ENCODE measurements at places on chromosomes 2 and 18. TPM values are rescaled to one million over a fixed set of nuclear protein-coding genes. Genes with fewer than 3 reads are reported as not detected.
A peak's percentile ranks its signal among the peaks of the same experiment; 100 is the strongest.

The BOLL gene
- not detected for polyA plus RNA-seq

The MC2R gene
- not detected for polyA plus RNA-seq

GRCh38 chr2:24919037-24919505, 966 bp downstream of the ADCY3 start:
- no peak for DNase-seq

DNA sequence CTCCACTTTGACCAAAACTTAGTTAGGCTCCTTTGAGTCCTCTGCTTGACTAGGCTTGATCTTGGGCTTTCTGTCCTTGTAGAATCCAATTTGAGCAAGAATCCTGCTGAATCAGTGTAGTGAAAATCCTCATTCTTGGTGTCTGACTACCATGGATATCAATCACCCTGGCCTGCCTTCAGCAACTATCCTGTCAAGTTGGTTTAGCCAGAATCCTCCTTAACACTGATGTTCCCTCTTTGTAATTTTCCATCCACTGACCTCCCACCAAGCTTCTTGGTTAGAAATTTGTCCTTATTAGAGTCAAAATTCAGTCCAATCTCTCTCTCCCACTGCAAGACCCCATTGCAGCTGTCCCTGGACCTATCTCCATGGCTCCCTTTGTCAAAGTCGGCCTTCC, 494 bp upstream of the RBM45 start:
- no peak for DNase-seq

DNA sequence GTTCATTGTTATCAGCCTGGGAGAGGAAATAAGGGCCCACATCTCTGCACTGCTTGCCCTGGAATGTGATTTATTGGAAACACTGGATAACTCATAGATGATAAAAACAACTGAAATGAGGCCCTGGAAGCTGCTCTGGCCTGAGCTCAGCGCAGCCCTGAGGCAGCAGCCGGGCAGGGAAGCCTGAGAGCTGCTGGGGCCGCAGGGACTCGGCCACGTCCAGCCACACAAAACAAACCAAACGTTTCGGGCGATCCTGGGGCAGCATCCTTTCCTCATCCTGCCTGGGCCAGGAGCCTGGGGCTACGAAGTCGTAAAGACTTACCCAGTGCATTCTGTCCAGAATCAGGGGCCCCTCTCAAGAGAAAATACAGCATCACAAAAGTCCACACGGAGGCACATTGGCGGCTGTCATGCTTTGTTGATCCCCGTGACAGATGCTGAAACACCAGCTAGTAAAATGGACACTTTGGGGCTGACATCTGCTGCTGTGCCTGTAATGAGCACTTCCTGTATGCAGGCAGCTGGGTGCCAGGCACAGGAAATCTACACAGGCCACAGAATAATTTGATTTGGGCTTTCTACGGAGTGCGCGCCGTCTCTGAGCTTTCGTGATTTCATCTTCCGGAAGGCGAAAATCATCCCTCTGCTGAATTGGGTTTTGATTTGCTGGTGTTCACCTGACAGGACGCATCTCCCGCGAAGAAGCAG, 250.6 kb downstream of the EIPR1 start:
- no peak for DNase-seq

- DNase-seq, result no peak
Observed at GRCh38 chr2:232307854-232308253, 70.7 kb upstream of the ALPP start.

DNA sequence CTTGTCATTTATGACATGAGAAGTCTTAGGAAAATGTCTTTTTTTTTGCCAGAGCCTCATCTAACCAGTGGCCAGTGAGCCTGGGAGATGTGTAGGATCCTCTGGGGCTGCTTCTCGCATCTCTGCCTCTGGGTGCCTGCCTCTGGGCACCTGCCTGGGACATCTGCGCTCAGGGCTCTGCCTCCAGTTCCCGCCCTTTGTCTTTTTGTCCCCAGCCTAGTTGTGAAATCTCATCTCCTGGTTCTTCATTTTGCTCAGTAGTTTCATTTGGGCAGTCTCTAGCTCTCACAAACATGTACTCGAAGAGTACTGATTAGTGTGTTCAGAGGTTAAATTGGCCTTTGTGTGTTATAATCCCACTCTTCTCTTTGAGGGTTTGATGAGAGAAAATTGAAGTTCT, 92.0 kb downstream of the LTBP1 start:
- DNase-seq, result no peak

The GCG gene
- polyA plus RNA-seq, result 1.3 TPM

DNA sequence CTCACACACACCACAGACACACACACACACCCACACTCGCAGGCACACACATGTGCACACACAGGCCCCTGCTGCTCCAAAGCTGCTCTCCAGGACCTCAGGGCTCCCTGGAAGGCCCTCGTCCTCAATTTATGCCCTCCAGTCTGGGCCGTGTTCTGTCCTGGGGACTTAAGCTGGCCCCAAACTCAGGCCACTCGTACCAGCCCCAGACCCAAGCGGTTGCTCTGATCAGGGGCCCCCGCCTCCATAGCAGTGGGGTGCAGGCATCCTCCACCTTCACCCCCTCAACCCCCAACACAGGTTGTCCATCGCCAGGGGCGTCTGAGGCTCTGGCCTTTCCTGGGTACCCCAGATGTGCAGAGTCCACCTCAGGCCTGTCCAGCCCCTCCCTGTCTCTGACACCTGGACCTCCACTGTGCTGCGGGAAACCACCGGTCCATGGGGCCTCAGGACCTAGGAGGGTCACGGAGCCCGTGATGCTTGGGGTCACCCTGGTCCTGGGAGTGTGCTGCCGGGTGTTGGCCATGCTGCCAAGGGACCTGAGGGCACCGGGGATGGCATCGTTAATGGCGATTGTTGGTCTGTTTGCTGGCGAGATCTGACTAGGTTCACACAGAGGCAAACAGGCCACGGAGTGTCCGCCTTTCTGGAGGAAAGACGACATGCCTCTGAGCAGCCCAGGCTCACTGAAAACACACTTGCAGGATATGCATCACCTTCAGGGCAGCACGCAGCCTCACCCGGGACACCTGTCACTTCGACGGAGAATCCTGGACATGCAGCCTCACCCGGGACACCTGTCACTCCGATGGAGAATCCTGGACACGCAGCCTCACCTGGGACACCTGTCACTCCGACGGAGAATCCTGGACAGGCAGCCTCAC, 155.6 kb downstream of the NDUFA10 start:
- no peak for DNase-seq

The NPAS2 gene
- polyA plus RNA-seq, result 39.0 TPM

DNA sequence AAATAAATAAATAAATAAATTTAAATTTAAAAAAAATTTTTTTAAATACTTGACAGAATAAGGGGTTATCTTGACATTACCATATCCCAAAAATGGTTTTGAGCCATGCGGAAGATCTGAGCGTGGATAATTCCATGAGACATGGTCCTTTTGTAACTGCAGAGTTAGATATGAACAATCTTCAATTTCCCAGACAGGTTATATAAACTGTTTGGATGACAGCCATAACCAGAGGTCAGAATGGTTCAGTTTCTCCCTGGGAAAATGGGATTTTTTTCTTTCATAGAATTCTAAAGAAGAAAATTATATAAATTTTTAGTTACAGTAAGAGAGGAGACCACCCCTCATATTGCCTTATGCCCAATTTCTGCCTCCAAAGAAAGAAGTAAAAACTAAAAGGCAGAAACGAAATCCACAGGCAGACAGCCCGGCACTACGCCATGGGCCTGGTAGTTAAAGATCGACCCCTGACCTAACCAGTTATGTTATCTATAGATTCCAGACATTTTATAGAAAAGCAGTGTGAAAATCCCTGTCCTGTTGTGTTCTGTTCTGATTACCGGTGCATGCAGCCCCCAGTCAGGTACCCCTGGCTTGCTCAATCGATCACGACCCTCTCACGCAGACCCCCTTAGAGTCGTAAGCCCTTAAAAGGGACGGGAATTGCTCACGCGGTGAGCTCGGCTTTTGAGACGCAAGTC, 3.0 kb downstream of the GALM start:
- no peak for DNase-seq

- no peak for DNase-seq
Observed at GRCh38 chr2:223536546-223536945, 65.6 kb downstream of the SCG2 start.

DNA sequence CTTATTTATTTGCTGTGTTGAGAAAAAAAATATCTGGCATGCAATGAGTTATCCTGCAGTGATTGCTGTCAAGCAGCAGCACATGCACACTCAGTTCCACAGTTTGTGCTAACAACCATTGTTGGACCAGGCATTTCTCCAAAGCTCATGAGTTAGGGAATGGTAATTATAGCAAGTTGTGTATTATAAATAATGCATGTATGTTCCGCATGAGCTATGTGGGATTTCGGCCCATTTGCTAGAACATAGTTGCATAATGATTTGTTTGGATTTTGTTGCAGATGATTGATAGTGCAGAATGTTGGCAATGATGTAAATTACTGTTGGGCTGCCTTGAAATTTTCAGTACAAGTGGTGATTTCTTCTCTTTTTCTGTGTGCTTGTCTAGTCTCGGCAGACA, 10.7 kb downstream of the KCNJ3 start:
- DNase-seq, result peak; percentile 63

The TMEM178A gene
- 10.9 TPM for polyA plus RNA-seq

DNA sequence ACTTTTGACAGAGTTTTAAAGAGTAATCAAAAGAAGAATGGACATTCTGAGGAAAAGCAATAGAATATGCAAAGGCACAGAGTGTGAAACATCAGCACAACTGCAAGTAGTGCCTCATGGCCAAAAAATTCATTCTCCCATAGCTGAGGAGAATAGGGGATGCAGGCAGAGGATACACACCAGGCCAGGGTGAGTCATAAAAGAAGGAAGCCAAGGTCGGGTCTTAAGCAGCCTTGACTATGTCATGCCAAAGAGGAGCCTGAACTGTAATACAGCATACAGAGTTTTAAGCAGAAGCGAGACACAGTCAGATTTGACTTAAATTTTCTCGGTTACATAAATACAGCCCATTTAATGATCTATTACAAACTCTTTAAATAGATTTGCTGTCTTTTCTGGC, 165.0 kb downstream of the LNPK start:
- no peak for DNase-seq

DNA sequence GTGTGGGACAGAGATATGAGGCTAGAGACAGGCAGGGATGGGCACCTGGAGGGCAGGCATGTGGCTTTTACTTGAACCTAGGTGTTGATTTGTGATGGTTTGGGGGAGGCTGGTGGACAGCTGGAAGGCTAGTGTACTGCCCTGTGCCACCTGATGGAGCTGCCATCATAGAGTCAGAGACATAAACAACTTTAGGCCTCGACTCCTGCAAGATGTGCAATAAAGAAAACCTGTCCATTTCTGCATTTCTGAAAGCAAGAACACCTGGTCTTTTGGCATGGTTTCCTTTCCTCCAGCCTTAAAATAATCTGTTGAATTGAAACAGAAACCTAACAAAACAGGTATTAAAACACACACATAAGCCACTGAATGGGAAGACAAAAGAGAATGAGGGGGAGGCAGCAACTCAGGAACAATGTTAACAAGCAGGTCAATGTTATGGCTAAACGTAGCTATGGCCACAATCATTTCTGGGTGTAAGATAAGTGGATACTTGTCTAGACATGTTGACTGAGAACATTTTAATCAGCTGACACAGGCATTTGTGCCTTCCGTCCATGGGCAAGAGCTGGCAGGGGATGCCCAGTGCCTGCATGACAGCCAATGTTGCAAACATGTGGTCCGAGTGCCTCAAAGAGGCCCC, 87.8 kb downstream of the KCTD1 start:
- peak; percentile 23 for DNase-seq

The SETBP1 gene
- polyA plus RNA-seq, result 15.4 TPM

The CASP8 gene
- 16.4 TPM for polyA plus RNA-seq

The REEP1 gene
- 20.4 TPM for polyA plus RNA-seq

GRCh38 chr18:3493501-3494244, 43.7 kb downstream of the TGIF1 start:
- DNase-seq, result no peak

The QPCT gene
- polyA plus RNA-seq, result 10.4 TPM

The DPY30 gene
- polyA plus RNA-seq, result 88.7 TPM

The KLHL30 gene
- 0.08 TPM for polyA plus RNA-seq

The ASXL3 gene
- 11.7 TPM for polyA plus RNA-seq

The MOCOS gene
- polyA plus RNA-seq, result 1.2 TPM

- peak; percentile 8 for DNase-seq
Observed at GRCh38 chr2:109419960-109420370, 193.8 kb downstream of the SEPTIN10 start.

The CBLN2 gene
- polyA plus RNA-seq, result 7.0 TPM

GRCh38 chr2:171529914-171530313, 7.6 kb downstream of the CYBRD1 start:
- no peak for DNase-seq

- DNase-seq, result no peak
Observed at GRCh38 chr18:62186499-62186773, 420 bp downstream of the PIGN start.

DNA sequence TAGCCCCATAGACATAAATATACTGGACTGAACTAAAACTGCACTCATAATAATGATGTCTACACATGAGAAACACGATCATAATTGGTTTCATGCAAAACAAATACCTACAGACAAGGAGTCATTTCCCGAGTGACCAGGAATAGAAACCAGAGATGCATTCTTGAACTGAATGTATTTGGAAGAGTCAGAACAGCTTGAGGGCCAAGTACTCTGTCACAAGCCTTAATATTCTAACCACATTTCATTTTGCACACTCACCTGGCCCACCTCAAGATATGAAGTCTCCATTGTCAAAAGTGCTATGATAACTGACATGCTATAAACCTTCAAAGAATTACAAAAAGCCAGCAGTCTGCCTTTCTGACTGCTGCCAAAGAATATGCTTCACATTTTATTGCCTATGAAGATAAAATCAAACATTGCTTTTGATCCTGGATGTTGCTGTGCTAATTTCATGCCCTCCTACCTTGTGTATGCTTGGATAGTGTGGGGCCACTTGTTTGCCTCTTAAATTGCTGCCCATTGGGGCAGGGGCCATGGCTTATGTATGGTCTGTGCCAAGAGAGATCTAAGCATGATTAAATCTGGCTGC, 18.9 kb upstream of the ASAP2 start:
- no peak for DNase-seq

- DNase-seq, result no peak
Observed at GRCh38 chr2:164710837-164711765, 89.8 kb upstream of the GRB14 start.

DNA sequence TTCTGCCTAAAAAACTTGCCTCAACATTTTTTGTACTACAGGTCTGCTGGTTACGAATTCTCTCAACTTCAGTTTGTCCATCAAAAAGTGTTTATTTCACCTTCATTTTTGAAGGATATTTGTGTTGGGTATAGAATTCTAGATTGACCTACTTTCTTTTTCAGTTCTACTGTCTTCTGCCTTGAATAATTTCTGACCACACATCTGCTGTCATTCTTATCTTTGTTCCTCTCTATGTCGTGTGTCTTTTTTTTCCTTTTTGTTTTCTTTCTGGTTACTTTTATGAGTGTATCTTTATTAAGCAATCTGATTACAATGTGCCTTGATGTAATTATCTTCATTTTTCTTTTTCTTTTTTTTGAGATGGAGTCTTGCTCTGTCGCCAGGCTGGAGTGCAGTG, 25.3 kb downstream of the ADCY3 start:
- no peak for DNase-seq

The RAD51AP2 gene
- polyA plus RNA-seq, result 0.67 TPM

DNA sequence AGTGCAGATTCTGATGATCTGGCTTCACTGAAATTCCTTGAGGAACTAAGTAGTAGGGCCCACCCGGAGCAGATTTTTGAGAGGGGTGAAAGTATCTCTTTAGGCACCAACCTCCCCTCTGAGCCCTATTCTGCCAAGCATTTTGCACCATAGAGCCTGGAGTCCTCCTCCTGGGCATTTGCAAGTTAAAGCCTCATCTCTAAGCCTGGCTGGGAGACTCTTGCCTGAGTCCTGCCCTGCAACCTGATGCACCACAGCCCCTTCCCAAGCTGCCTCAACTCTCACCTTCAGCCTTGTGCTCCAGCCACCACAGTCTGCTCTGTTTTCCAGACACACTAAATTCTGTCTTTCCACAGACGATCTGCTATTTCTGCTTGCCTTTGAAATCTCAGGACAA, 79.6 kb upstream of the PKDCC start:
- DNase-seq, result no peak
